ENCODE measurements at places on chromosomes 7 and 10.

GRCh38 chr7:26853788-26854393 lies 10.5 kb downstream of the SKAP2 start:
- peak; percentile 50 for DNase-seq

DNA sequence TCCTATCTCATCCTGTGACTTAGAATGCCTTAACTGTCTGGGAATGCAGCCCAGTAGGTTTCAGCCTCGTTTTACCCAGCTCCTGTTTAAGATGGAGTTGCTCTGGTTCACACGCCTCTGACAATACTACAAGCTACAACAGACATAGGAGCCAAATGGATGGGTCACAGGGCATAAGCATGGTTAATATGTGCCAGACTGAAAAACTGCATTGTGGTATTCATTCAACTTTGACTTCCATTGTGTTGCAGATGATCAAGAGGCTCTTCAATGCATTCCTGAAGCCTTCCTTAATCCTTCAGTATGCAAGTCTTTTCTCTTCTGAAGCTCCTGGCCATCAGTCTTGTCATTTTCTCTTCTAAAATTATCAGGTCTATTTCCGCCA lies 20.3 kb upstream of the RNF32 start:
- no peak for DNase-seq

DNA sequence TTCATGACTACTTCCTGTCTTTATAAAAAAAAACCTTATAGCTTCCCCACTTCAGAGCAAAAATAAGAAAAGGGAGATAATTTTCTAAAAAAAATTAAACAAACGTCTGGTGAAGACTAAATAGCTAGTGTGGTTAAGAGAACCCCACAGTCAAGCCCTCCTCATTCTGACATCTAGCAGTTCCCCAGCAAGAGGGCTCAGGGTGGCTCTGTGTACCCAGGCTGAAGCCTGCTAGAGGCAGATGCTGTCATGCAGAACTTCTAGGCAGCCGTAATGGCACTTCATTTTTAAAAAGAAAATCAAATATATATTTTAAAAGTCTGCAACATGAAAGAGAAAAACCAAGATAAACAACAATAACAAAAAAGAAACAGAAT lies 223.1 kb upstream of the KLF14 start:
- DNase-seq: no peak

DNA sequence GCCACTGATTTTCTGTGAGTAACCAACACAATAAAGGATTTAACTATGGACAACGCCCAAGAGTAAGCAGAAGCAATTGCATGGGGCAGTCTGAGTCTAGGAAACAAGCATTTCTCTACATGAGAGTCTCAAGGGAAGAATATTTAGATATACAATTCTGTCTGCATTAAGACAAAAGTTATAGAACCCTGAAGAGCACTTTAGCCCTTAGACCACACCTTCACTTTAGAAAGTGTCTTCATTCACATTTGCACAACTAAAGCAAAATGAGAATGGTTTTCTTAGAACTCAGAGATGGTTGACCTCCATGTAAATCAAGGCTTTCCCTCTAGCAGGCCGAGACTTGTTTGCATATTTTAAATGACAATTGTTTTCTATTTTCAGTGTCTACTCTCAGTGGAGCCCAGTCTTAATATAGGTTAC lies 25.5 kb upstream of the TRIM24 start:
- no peak for DNase-seq

GRCh38 chr10:86371691-86372090 lies 5.1 kb upstream of the GRID1 start:
- DNase-seq: no peak

- DNase-seq: peak; percentile 68
These were observed 182.5 kb downstream of the SKAP2 start for GRCh38 chr7:26681819-26682418.

- DNase-seq: no peak
These were observed 42.1 kb upstream of the NAMPT start for GRCh38 chr7:106326594-106327537.

GRCh38 chr10:2761971-2762370 lies 305.4 kb upstream of the PFKP start:
- no peak for DNase-seq

DNA sequence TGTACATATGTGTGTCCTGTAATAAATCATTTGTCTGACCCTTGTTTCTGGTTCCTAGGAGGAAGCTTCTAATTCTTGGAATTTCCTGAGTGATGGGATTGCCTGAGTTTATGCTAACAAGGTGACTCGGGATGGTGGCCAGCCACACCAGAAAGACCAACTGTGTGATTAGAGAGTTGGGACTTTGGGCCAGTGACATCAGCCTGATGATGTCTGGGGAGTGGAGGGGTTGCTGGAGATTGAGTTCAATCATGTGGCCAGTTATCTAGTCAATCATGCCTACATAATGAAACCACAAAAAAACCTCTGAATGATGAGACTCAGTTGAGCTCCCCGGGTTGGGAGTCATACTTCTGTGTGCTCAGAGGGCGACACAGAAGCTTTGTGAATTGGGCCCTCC lies 23.5 kb upstream of the CARD11 start:
- DNase-seq: no peak

DNA sequence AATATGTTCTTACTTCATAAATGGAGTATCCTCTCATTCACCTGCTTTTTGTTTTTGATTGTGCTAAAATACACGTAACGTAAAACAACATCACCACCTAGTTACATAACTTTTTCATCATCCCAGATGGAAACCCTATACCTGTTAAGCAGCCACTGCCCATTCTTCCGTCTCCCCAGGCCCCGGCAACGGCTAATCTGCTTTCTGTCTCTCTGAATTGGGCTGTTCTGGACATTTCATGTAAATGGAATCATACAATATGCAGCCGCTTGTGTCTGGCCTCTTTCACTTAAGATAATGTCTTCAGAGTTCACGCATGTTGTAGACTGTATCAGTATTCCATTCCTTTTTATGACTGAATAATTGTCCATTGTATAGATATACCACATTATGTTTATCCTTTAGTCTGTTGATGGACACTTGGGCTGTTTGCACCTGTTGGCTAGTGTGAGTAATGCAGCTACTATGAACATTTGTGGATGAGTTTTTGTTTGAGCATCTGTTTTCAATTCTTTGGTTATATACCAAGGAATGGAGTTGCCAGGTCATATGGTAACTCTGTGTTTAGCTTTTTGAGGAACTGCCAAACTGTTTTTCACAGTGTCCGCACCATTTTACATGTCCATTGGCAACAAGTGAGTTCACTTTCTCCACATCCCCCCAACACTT lies 14.1 kb upstream of the SUN1 start:
- DNase-seq: no peak

GRCh38 chr10:72480861-72481260 lies 126.1 kb upstream of the DNAJB12 start:
- DNase-seq: no peak

DNA sequence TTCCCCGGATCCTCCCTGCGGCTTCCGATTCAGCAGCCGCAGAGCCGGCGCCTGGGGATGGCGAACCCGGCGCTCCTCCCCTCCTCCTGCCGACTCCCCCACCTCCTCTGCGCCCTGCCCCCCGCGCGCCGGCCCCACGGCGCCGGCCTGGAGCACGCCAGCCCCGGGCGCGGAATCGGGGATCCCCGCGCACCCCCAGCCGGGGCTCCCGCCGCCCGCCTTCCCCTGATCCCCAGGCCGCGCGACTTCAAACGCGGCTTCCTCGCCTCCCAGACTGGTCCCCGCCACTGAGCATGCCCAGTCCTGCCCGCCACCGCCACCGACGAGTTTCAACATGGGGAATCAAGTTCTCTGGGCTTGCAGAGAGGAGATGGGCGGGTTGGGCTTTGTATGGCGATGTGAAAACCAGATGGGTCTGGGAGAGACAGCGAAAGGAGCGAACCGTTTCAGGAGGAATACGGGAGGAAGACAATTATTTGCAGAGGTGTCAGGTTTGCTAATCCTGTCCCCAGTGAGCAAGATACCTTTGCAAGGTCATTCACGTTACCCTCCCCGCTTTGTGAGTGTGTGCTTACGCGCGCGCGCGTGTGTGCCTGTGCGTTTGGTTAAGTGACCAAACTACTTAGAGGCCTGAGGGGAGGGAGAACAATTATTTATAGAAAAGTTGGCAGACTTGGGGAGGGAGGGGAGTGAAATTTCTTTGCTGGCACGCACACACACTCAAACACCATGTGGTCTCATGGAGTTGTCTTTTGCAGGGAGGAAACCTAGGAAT lies at the start of gene PANK1:
Gene PANK1, minus strand, starts transcription at position 276 of the 775 bp plus-strand sequence. CDS start 351 bp downstream, outside the sequence.
- DNase-seq: peak; percentile 54

- no peak for DNase-seq
These were observed 163.4 kb upstream of the MKLN1 start for GRCh38 chr7:131164025-131164925.

- no peak for DNase-seq
These were observed 61.0 kb upstream of the MKI67 start for GRCh38 chr10:128186959-128187787.

DNA sequence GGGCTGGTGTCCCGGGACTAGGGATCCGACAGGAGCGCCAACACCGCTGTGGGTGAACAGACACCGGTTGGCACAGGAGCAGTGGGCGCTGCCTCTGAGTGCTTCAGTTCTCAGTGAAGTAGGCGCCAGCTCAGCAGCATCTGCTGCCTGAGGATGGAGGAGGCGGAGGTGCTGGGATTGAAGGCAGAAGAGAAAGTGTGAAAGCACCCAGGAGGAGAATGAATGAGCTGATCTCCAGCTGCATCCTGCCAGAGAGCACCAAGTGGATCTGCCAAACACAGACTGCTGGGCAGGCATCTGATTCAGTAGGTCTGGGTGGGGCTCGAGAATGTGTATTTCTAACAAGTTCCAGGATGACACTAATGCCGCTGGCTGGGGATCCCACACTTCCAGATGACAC lies 74.5 kb downstream of the LANCL2 start:
- DNase-seq: no peak

DNA sequence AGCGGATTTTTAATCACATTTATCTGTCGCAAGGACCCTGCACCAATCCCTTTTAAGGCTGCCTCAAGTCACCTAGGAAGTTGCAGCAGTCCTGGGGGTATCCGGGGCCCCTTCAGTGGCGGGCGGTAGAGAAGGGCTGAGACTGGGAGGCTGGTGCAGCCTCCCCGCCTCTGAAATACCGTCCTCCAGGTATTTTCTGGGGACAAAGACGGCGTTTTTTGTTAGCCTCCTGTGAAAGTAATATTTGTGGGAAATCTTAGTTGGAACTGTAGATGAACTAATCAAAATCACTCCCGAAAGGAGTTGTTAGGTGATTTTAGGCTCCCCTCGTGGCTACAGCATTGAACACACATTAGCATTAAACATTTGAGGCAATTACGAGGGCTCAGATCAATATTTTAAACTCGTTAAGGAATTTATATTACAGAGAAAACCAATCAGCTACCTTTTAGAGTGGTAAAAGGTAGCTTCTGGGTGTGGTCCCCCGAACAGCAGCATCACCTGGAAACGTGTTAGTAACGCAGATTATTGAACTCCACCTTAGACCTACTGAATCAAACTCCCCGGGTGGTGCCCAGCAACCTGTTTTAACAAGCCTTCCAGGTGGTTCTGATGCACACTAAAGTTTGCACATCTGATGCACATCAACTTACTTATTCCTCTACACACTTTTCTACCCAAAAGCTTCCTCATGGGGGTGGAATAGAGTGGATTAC lies 530 bp upstream of the ANXA7 start:
- peak; percentile 63 for DNase-seq

- no peak for DNase-seq
These were observed 179.9 kb downstream of the MGMT start for GRCh38 chr10:129646973-129647372.

DNA sequence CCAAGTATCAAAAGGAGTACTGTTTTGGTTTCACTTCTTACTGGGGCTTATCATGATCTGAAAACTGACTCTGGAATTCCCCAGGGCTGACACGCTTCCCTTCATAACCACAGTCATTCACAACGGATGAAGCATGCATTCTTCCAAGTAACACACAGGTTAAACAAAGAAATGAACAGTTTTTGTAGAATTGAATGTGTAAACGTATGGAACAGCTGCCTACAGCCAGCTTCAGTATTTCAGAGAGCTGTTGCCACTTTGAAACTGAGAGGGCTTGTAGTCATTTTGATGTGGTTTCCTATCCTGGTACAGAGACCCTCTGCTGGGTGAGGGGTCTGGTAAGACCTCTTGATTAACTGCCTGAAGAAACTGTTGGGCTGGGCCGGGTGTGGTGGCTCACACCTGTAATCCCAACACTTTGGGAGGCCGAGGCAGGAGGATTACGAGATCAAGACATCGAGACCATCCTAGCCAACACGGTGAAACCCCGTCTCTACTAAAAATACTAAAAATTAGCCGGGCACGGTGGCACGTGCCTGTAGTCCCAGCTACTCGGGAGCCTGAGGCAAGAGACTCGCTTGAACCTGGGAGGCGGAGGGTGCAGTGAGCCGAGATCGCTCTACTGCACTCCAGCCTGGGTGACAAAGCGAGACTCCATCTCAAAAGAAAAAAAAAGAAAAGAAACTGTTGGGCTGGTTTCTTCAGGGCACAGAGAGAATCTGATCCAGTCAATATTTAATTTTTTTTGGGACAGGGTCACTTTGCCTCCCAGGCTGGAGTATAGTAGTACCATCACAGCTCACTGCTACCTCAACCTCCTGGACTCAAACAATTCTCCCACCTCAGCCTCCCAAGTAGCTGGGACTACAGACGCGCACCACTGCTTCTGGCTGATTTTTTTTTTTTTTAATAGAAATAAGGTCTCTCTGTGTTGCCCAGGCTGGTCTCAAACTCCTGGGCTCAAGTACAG lies 4.7 kb downstream of the NFE2L3 start:
- no peak for DNase-seq

DNA sequence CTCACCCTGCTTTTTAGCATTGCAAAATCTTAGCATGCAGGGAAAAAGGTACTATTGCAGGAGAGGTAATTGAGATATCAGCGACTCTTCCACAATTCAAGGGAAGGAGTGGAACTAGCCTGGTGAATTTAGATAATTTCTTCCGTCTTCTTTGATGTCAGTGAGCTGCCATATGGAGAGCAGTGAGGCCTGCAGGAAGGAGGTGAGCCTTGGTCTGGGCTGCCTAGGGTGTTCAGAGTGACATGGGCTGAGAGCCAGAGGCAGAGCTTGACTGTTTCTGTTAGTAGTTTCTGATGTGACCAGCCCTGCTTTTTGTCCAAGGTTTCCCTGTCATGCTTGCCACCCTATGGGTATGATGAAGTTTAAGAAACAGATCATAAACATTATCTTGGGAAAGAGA lies 28.6 kb downstream of the KAT6B start:
- DNase-seq: no peak

GRCh38 chr7:151012911-151013347 lies 11.4 kb downstream of the ATG9B start:
- no peak for DNase-seq

DNA sequence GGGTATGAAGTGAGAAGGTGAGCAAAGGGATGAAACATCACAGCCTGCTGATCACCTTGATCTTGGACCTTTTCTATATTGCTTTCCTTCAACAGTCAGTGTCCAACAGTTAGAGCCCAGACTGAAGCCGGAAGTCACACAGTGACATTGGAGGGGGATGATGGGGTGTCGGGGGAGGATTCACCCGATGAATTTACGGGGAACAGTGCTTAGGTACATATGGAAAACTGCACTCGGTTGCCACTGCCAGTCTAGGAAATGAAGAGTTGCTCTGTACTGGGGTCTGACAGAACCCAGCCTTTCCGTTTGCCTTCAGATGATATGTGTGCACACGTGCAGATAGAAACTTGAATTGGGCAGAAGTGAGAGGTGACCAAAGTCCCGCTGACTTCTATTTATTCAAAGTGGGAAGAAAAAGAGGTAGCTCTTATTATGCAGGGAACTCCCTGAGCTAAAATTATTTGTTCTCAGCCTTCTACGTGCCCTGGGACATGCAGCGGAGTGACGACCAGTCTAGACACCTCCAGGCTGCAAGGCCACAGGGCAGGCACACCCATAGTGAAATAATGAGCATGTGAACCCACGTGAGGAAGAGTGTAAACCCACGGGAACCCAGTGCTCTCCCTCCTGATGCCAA lies 107.2 kb upstream of the INHBA start:
- DNase-seq: no peak

GRCh38 chr7:74502216-74502891 lies 48.6 kb downstream of the GTF2IRD1 start:
- no peak for DNase-seq
